Fibroblast of skin of right biceps (primary cell): ENCODE measurements at places on chromosomes 13 and 19.

DNA sequence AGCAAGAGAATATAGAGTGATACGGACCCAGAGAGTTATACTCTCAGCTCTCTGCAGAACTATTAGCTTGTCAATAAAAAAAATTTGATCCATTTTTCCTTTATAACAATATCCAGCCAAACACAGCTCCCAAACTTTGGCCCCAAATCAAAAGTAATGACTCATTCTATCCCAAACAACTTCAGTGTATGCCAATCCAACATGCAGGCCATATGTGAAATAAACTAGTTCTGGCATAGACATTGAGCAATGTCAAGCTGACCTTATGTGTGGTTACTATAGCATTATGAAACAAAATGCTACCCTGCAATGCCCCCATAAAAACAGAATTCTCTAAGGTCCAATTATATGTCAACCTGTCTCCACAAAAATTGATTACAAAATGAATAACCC is 209.5 kb downstream of the DNAJC15 start:
- DNase-seq, result peak; percentile 78

- DNase-seq, result peak; percentile 44
These were observed 1.6 kb downstream of the GATAD2A start for GRCh38 chr19:19406878-19407632.

DNA sequence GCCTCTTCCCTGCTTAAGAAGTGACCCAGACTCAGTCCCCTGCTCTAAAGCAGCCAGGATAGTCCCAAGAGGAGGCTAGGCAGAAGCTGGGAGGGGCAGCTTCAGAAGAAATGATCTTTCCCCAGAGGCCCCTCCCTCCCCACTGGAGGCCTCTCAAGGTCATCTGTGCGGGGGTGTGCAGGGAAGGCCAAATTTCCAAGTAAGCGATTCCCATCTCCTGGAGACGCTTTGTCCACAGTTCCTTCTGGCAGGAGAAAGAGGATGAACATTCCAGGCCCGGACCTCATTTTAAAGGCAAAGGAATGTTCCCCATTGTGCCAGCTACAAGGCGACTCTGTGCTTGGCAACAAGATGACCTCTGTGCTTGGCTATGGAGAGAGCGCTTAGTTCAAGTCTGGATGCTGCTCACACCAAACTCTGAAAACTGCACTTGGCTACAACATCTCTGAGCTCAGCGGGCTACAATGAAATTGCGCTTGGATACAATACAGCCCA is 23.5 kb downstream of the COL5A3 start:
- peak; percentile 43 for DNase-seq

GRCh38 chr19:56477429-56478338 is 539 bp upstream of the ZNF667 start:
- DNase-seq, result peak; percentile 91

DNA sequence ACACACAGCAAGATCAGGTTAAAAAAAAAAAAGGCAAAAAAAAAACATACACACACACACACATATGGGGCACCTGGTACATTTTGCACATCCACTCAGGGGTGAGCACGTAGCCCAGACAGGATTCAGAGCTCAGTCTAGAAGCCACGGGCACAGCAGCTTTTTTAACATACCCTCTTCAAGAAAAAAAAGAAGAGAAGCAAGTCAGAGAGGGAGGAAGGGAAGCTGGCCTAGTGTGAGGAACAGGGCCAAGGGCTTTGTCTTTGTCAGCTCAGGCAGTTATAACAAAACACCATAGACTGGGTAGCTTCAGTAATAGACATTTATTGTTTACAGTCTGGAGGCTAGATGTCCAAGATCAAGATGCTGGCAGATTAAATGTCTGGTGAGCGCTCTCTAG is 2.3 kb upstream of the TPM4 start:
- no peak for DNase-seq

- DNase-seq, result no peak
These were observed 391.5 kb upstream of the MIR17HG start for GRCh38 chr13:90956031-90956430.

GRCh38 chr13:113972451-113973217 is 1.2 kb downstream of the C13orf46 start:
- no peak for DNase-seq

DNA sequence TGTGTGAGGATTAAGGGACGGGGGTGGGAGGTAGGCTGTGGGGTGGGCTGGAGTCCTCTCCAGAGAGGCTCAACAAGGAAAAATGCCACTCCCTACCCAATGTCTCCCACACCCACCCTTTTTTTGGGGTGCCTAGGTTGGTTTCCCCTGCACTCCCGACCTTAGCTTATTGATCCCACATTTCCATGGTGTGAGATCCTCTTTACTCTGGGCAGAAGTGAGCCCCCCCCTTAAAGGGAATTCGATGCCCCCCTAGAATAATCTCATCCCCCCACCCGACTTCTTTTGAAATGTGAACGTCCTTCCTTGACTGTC is 5.5 kb downstream of the FOSB start:
- DNase-seq, result no peak

GRCh38 chr19:35069696-35070095 is 28.2 kb downstream of the HPN start:
- DNase-seq, result peak; percentile 39

- no peak for DNase-seq
These were observed 91.6 kb downstream of the TEX29 start for GRCh38 chr13:111411919-111412650.

- no peak for DNase-seq
These were observed 33.4 kb downstream of the CAB39L start for GRCh38 chr13:49410477-49410876.

DNA sequence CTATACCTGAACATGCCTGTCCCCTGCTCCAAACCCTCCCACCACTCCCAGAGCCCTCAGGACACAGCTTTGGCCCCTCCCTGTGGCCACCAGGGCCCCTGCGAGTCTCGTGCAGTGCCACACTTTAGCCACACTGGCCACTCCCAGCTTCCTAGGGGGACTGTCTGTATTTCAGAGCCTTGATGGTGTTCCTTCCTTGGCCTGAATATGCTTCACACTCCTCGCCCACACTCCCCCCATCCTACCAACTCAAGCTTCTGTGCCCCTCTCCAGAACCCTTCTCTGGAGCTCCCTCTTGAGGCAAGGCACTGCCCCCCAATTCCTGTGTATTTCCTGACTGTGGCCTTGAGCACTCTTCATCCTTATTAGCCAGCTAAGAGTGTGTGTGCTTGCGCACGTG is 80.2 kb downstream of the DPF1 start:
- DNase-seq, result no peak

DNA sequence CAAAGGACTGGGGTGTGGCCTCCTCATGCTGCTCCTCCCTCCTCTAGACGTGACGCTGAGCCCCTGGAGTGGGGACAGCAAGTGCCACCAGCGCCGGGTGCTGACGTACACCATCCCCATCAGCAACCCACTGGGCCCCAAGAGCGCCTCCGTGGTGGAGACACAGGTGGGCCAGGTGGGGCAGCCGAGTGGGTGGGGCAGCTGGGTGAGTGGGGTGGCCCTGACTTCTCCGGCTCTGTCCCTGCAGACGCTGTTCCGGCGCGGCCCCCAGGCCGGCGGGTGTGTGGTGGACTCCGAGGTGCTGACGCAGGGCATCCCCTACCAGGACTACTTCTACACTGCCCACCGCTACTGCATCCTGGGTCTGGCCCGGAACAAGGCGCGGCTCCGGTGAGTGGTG is 11.1 kb upstream of the SCN1B start:
- DNase-seq, result no peak

DNA sequence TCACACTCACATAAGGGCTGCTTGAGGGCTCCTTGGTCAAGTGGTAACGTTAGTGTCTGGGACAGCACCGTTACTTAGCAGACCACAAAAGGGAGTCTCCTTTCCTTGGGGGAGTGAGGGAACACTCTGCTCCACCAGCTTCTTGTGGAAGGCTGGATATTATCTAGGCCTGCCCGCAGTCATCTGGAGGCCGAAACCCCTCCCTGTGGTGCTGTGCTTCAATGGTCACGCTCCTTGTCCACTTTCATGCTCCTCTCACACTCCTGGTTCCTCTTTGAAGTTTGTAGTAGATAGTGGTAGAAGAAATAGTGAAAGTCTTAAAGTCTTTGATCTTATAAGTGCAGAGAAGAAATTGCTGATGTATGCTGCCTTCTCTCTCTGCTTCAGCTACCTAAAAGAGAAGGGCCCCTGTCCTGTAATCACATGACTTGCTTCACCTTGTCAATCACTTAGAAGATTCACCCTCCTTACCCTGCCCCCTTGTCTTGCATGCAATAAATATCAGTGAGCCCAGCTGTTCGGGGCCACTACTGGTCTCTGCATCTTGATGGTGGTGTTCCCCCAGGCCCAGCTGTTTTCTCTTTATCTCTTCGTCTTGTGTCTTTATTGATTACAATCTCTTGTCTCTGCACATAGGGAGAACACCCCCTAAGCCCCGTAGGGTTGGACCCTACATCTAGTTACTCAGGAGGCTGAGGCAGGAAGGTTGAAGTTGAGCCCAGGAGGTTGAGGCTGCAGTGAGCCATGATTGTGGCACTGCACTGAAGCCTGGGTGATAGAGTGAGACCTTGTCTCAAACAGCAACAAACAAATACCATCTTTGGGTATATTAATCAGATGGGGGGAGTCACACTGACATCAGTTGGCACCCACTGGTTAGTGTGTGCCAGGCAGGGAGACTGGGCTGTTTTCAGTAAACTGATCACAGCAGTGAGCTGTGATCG is 11.6 kb upstream of the MZF1 start:
- DNase-seq, result no peak

- no peak for DNase-seq
These were observed 636.2 kb upstream of the SPRY2 start for GRCh38 chr13:80977168-80977567.

- DNase-seq, result no peak
These were observed 87.1 kb downstream of the ZNF486 start for GRCh38 chr19:20254121-20254520.

DNA sequence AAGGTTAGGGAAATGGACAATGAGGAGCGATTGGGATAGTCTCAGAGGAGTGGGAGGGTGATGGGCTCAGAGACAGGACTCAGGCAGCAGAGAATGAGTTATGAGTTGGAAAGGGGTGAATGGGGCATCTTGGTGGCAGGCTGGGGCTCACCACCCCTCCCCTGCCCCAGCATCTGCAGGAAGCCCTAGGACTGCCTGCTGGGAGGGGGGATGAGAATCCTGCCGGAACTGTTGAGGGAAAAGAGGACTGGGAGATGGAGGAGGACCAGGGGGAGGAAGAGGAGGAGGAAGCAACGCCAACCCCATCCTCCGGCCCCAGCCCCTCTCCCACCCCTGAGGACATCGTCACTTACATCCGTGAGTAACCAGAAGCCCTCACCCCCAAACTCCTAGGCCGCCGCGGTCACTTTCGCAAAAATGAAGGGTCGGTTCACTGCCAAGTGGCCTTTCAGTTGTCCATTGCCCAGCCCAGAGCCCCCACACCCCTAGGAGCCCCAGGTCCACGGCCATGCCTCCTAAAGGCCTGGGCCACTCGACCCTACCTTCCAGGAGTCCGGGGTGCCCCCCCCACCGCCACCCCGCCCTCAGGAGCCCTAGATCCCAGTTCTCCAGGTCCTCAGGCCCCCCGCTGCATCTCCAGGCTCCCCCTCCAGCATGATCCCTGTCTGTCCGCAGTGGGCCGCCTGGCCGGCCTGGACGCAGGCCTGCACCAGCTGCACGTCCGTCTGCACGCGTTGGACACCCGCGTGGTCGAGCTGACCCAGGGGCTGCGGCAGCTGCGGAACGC is 764 bp downstream of the CLEC11A start:
- DNase-seq, result peak; percentile 26

DNA sequence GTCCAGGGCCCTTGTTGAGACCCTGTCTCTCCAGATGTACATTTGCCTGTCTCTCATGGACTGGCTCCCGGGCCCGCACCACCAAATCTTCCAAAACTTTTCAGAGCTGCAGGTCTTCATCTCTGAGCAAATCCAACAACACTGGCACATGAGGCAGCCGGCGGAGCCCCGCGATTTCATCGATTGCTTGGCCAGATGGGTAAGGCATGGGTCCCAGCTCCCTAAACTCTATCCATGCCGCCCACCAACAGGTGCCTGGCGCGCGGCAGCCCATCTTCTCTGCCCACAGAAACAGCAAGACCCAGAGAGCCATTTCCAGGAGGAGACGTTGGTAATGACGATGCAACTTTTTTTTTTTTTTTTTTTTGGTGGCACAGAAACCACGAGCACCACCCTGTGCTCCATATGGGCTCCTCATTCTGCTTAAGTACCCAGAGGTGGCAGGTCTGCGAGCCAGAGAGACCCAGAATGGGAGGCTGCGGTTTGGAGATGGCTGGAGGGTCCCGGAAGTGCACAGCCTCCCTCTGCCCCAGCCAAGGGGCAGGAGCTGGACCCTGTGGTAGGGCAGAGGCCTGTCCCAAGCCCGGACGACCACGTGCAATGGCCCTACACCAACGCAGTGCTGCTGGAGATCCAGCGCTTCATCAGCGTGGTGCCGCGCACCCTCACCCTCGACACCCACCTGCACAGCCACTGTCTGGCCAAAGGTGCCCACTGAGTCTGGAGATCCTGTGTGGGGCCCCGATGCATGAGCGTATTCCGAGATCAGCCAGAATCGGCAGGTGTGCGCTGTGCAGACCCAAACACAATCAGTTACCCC is 22.6 kb downstream of the CYP2F1 start:
- no peak for DNase-seq

GRCh38 chr13:50420718-50421472 is 405.7 kb downstream of the KCNRG start:
- DNase-seq, result peak; percentile 31

GRCh38 chr19:15476325-15476724 is 3.0 kb downstream of the PGLYRP2 start:
- no peak for DNase-seq

DNA sequence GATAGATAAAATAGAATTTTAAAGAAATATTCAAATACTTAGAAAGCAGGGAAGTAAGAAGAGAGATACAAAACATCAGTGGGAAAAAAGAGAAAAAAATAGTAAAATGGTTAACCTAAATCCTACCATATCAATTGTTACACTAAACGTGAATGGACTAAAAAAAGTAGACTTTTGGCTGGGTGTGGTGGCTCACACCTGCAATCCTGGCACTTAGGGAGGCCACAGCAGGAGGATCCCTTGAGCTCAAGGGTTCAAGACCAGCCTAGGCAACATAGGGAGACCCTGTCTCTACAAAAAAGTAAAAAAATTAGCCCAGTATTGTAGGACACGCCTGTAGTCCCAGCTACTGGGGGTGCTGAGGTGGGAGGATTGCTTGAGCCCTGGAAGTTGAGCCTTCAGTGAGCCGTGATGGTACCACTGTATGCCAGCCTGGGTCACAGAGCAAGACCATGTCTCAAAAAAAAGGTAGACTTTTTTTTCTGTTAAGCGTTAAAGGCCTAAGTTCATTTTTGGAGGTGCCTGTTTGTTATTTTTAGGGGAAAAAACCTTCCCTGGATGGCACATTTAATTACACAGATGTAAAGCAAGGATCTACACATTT is 29.6 kb downstream of the KLF5 start:
- DNase-seq, result no peak

GRCh38 chr13:35593651-35594050 is 117.2 kb upstream of the MAB21L1 start:
- no peak for DNase-seq

DNA sequence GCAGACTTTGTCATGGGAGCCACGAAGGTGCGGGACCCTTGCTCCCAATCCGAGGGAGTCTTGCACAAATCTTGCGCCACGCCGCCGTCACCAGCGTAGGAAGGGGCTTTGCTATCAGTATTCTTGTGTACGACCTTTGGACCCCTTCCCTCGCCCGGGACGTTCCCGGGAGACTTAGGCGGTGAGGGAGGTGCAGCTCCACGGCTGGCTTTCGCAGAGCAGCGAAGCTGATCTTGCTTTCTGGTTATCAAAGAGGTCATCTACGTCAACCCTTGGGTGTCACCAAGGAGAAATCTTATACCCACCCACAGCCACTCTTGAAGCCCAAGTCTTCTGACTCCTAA is 583 bp downstream of the TECR start:
- DNase-seq, result no peak

GRCh38 chr19:34382471-34382870 is 17.5 kb downstream of the GPI start:
- DNase-seq, result no peak

GRCh38 chr19:41025871-41026270 is 34.8 kb downstream of the CYP2B6 start:
- no peak for DNase-seq
